Activated naive CD8-positive, alpha-beta T cell treated with anti-CD3 and anti-CD28 coated beads, Interleukin-2, amount 10 ng/mL, durations not matched to agents 7 days and 5 days (primary cell): ENCODE measurements at places on chromosomes 3 and 15. TPM values are rescaled to one million over a fixed set of nuclear protein-coding genes. Genes with fewer than 3 reads are reported as not detected.

The SOX14 gene
- not detected for total RNA-seq

The SAMD7 gene
- total RNA-seq: not detected

The YEATS2 gene
- total RNA-seq: 52.7 TPM

The CX3CR1 gene
- total RNA-seq: 1.9 TPM

The HHATL gene
- not detected for total RNA-seq

The MNS1 gene
- 0.80 TPM for total RNA-seq

DNA sequence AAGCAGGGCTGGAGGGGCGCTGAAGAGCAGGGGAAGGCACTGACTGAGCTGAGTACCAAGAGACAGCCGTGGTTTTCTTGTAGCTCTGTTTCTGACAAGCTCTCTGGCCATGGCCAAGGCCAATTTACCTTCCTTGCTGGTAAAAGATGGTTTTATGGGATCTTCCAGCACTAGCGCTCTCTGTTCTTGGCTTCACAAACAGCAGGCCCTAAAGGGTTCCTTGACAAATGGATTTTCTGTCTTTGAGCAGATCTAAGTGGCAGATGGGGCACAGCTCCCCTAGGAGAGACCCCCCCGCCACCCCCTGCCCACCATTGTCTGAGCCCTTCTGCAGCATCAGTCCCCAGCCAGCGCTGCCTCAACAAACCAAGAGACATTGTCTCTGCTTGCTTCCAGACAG is 66.6 kb downstream of the GAP43 start:
- no peaks in the 10 kb centered on the region for H3K36me3 ChIP-seq
- no peak for DNase-seq
- peaks cover 7% of the 10 kb centered on the region for H3K27me3 ChIP-seq
- no peak overlapping the region for H3K27ac ChIP-seq
- H3K4me1 ChIP-seq: peaks cover 4% of the 10 kb centered on the region

- H3K27me3 ChIP-seq: no peaks in the 10 kb centered on the region
- no peak for DNase-seq
- peaks cover 70% of the 10 kb centered on the region for H3K4me1 ChIP-seq
- peak overlapping the region; percentile 67 for H3K27ac ChIP-seq
Observed at GRCh38 chr3:46953234-46954010, 23.1 kb downstream of the CCDC12 start.

- H3K4me3 ChIP-seq: no peak overlapping the region
- H3K27ac ChIP-seq: no peak overlapping the region
- H3K4me1 ChIP-seq: peaks cover 13% of the 10 kb centered on the region
- peaks cover 8% of the 10 kb centered on the region for H3K36me3 ChIP-seq
Observed at GRCh38 chr3:23461069-23461468, 257.9 kb downstream of the UBE2E2 start.

GRCh38 chr3:189824629-189825312 is 193.6 kb downstream of the TP63 start:
- H3K4me3 ChIP-seq: no peak overlapping the region
- H3K27me3 ChIP-seq: no peaks in the 10 kb centered on the region
- no peaks in the 10 kb centered on the region for H3K4me1 ChIP-seq
- no peak overlapping the region for H3K27ac ChIP-seq
- DNase-seq: no peak
- no peaks in the 10 kb centered on the region for H3K36me3 ChIP-seq

DNA sequence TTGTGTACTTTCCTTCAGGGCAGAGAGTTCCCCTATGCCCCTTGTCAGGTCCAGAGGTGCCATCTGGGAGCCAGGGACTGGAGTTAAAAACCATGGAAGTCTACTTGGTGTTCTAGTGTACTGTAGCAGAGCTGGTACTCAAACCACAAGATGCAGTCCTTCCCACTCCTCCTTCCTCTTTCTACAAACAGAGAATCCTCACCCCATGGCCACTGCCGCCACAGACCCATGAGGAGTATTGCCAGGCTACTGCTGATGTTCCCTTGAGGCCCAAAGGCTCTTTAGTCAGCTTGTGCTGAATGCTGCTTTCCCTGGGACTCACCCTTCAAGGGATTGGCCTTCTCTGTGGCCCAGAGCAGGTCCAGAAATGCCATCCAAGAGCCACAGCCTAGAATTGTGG is 229.2 kb upstream of the ZPLD1 start:
- peaks cover 7% of the 10 kb centered on the region for H3K36me3 ChIP-seq
- peaks cover 4% of the 10 kb centered on the region for H3K27me3 ChIP-seq
- no peaks in the 10 kb centered on the region for H3K4me1 ChIP-seq
- H3K4me3 ChIP-seq: no peak overlapping the region
- no peak overlapping the region for H3K27ac ChIP-seq

DNA sequence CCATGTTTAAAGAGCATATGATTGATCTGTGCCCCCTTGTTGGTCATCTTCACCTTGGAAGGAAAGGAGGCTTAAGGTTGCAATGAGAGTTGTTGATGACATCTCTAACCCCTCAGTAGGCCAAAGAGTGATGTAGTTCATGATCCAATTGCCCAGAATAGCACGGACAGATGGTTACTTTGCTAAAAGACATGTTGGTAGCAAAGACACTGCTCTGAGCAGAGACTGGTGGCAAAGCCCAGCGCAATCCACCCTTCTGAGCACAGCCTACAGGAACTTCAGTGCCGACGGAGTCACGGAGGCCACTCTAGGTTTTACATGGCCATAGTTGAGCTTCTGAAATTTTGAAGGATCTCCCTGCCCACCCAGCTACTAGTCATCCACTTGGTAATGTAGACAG is 21.8 kb downstream of the FBXO45 start:
- H3K36me3 ChIP-seq: peaks cover 8% of the 10 kb centered on the region
- peaks cover 6% of the 10 kb centered on the region for H3K27me3 ChIP-seq
- no peak overlapping the region for H3K27ac ChIP-seq
- no peaks in the 10 kb centered on the region for H3K4me1 ChIP-seq

- H3K36me3 ChIP-seq: no peaks in the 10 kb centered on the region
- H3K4me1 ChIP-seq: peaks cover 4% of the 10 kb centered on the region
- H3K4me3 ChIP-seq: no peak overlapping the region
Observed at GRCh38 chr15:48647962-48648361, 2.5 kb upstream of the FBN1 start.

DNA sequence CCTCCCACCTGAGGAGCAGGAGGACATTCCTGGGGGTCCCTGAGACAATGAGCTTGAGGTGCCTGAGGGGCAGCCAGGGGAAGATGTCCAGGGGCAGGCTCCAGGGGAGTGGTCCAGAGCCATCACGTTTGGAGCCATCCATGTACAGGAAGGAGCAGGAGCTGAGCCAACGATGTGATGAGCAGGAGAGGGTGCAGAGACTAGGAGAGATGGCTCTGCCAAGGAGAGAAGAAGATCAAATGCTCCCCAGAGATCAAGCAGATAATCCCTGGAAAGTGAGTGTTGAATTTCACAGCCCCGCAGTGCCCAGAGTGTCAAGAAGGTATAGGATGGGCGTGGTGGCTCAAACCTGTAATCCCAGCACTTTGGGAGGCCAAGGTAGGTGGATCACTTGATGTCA is 97.8 kb upstream of the HERC1 start:
- peaks cover 12% of the 10 kb centered on the region for H3K4me1 ChIP-seq
- H3K36me3 ChIP-seq: no peaks in the 10 kb centered on the region
- peaks cover 4% of the 10 kb centered on the region for H3K27me3 ChIP-seq
- no peak overlapping the region for H3K4me3 ChIP-seq
- DNase-seq: no peak

DNA sequence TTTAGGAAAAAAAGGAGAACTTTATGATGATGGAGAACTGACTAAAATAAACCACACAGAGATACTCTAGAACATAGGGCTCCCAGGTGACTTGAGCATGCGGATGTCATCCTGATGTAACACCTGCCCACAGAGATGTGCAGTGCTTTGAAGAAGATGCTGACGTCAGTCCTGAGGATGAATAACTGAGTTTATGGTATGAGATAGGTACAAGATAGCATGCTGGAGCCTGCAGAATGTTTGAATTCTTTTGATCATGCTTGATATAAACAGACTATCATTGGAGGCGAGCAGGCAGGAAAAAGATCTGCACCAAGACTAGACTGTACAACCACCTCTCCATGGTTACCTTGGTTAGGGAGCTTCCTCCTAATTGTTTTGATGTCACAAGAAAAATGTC is 12.4 kb downstream of the CCR4 start:
- no peak for DNase-seq
- peaks cover 20% of the 10 kb centered on the region for H3K4me1 ChIP-seq
- H3K4me3 ChIP-seq: no peak overlapping the region

DNA sequence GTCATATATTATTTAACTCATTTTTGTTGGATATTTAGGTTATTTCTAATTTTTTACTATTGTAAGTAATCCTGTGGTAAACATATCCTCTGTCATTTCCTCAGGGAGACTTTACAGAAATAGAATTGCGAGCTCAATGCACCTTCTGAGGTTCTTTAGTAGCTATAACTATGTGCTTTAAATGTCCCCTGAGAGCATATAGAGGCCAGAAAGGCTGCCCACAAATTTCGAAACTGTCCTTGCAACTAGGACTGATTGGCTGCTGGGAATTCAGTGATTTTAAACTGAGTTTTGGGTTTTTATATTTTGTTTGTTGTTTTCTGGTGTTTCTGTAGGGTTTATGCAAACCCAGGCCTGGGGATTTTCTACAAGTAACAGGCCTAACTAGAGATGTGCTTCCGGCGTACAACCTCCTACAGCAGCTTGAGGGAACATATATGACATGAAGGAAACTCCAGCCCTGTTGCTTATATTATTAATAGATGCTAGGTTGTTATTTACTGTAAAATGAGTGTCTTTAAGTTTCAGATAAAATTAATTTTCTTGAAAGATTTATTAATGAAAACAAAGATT is 29.1 kb upstream of the P4HTM start:
- H3K27ac ChIP-seq: no peak overlapping the region
- H3K36me3 ChIP-seq: peaks cover 14% of the 10 kb centered on the region
- no peak overlapping the region for H3K4me3 ChIP-seq
- no peaks in the 10 kb centered on the region for H3K27me3 ChIP-seq
- peaks cover 3% of the 10 kb centered on the region for H3K4me1 ChIP-seq

- no peak for DNase-seq
- no peak overlapping the region for H3K27ac ChIP-seq
- H3K4me3 ChIP-seq: no peak overlapping the region
- H3K4me1 ChIP-seq: no peaks in the 10 kb centered on the region
- peaks cover 17% of the 10 kb centered on the region for H3K27me3 ChIP-seq
- H3K36me3 ChIP-seq: no peaks in the 10 kb centered on the region
Observed at GRCh38 chr3:150511122-150511821, 35.0 kb downstream of the SERP1 start.

DNA sequence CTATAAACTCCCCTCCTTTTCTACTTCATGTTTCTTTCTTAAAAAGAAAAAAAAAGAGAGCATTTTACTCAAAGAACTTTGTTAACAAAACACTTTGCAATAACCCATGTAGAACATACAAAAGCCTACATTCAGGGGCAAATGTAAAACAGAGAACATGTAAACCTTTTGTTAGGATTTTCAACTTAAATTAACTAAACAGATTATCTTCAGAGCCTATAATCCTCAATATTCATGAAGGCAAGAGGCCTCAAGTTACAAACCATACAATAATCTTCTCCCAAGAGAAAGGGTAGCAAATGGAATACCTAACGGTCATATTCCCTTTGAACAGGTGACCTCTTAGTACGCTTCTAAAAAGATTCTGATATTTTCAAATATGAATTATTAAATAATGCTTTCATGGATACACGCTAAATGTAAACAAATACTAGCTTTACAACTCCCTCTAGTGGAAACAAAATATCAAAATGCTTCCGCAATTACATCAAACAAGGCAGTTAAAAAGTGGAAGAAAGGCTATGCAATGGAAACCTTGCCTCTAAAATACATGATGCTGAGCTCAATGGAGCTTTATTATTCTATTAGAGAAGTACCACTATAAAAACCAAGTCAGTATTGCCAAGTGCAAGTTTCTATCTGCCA is 9.9 kb downstream of the CEP152 start:
- H3K27me3 ChIP-seq: no peaks in the 10 kb centered on the region
- no peak for DNase-seq
- no peak overlapping the region for H3K4me3 ChIP-seq
- no peak overlapping the region for H3K27ac ChIP-seq

- H3K27me3 ChIP-seq: peaks cover 29% of the 10 kb centered on the region
- H3K4me1 ChIP-seq: no peaks in the 10 kb centered on the region
- no peak for DNase-seq
- no peak overlapping the region for H3K4me3 ChIP-seq
- no peak overlapping the region for H3K27ac ChIP-seq
Observed at GRCh38 chr3:126267169-126267975, 87.0 kb upstream of the ALDH1L1 start.

DNA sequence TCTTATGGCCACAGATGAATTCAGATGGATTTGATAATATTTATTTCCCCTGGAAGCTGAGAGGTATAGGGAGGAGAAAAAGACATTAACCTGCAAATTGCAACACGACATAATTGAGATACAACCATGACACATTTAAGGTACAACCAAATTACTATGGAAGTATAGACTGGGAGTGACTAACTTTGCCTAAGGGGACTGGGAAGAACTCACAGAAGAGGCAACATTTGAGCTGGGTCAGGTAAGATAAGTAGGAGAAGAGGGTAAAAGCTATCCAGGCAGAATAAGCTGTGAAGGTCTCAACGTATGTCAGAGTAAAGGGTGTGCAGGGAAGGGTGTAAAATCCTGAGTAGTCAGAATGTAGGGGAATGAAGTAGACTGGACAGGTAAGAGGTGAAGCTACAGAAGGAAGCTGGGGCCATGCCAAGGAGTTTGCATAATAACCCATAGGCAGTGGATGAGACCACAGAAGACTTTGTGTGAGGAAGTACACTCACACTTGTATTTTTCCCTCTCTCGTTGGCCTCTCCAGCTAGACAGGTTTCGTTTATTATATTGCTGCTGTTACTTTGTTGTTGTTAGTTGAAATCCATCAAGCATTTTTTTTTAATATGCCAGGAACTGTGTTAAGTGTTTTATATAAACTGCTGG is 28.0 kb upstream of the PTX3 start:
- H3K36me3 ChIP-seq: no peaks in the 10 kb centered on the region
- no peak overlapping the region for H3K27ac ChIP-seq
- no peak overlapping the region for H3K4me3 ChIP-seq
- H3K27me3 ChIP-seq: no peaks in the 10 kb centered on the region
- no peaks in the 10 kb centered on the region for H3K4me1 ChIP-seq

- H3K4me3 ChIP-seq: peak overlapping the region; percentile 83
- peak; percentile 53 for DNase-seq
- H3K4me1 ChIP-seq: peaks cover 26% of the 10 kb centered on the region
- peaks cover 29% of the 10 kb centered on the region for H3K27me3 ChIP-seq
- no peaks in the 10 kb centered on the region for H3K36me3 ChIP-seq
- no peak overlapping the region for H3K27ac ChIP-seq
Observed at GRCh38 chr3:186825294-186825821, 17.2 kb upstream of the ADIPOQ start.

DNA sequence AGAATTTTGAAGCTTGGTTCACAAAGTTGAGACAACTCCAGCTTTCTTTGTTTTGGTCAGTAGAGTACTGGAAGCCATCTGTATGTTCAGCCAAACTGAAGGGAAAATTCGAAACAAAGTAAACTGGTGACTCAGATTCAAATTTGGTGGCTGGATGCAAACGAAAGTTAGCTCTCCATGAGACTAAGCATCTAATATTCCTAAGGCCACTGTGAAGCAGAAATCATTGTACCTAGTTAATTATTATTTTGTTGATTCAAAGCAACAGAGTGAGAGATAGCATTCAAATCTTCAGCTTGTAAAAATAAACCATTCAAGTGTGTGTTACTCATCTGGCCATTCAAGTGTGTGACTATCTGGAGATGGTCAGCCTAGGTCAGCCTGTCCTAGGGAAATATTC is 42.1 kb downstream of the NR2F2 start:
- no peaks in the 10 kb centered on the region for H3K36me3 ChIP-seq
- H3K4me1 ChIP-seq: no peaks in the 10 kb centered on the region
- H3K27me3 ChIP-seq: peaks cover 32% of the 10 kb centered on the region
